ENCODE measurements at places on chromosomes 11 and 22.

GRCh38 chr11:106381895-106382294 lies 304.4 kb downstream of the AASDHPPT start:
- no peak for DNase-seq

DNA sequence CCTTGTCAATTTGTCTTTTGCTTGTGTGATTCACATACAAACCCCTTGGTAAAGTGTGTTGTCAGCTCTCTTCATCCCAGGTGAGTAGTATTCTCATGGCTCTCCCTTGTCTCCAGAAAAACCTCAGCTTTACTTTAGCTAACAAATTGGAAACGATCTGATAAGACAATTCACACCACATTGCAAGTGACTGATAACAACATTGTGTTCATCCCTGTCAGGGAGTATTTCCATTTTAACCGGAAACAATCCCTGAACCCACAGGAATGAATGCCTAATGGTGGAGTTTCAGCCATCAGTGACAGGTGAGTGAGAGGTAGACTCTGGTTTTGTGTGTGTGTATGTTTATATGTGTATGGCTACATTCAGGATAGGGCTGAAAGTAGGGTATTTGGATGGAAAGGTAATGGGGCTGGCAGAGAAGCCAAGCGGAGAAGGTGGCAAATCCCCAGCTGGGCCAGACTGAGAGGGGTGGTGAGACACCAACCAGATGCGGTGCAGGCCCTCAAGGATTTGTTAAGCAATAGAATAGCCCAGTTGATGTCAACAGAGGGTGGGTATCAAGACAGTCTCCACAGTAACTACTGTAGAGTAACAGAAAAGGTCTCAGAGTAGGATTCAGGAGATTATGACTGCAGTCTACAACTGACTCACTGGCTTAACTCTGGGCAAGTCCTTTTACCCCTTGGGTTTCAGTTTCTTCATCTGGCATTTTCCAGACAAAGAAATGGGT lies 7.6 kb downstream of the LRRC51 start:
- no peak for DNase-seq

GRCh38 chr22:28541137-28541536 lies 138.5 kb downstream of the TTC28 start:
- no peak for DNase-seq

GRCh38 chr11:78748918-78749690 lies 174.4 kb upstream of the NARS2 start:
- no peak for DNase-seq

All from activated CD8-positive, alpha-beta memory T cell treated with anti-CD3 and anti-CD28 coated beads for 1 hour (primary cell).